ENCODE measurements at places on chromosomes 11 and 22. TPM values are rescaled to one million over a fixed set of nuclear protein-coding genes. Genes with fewer than 3 reads are reported as not detected.

GRCh38 chr22:49709464-49709863 lies 118.2 kb downstream of the BRD1 start:
- DNase-seq = no peak

- peak; percentile 74 for DNase-seq
Observed at GRCh38 chr11:115334932-115335788, 169.1 kb downstream of the CADM1 start.

- no peak for DNase-seq
Observed at GRCh38 chr11:46524201-46524770, 69.5 kb downstream of the AMBRA1 start.

DNA sequence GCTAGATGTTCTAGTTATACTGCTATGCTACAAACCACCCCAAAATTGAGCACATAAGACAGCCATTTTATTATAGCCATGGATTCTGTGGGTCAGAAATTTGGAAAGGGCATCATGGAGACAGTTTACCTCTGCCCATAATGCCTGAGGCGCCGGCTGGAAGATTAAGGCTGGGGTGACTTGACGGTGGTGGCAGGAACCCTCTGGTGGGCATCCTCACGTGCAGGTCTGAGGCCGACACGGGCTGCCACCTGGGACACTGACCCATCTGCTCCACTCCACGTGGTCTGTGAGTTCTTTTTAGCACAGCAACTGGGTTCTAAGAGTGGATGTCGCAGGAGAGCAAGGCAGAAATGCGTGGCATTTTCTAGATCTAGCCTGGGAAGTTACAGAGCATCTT lies 40.0 kb upstream of the PRDM11 start:
- DNase-seq = no peak

DNA sequence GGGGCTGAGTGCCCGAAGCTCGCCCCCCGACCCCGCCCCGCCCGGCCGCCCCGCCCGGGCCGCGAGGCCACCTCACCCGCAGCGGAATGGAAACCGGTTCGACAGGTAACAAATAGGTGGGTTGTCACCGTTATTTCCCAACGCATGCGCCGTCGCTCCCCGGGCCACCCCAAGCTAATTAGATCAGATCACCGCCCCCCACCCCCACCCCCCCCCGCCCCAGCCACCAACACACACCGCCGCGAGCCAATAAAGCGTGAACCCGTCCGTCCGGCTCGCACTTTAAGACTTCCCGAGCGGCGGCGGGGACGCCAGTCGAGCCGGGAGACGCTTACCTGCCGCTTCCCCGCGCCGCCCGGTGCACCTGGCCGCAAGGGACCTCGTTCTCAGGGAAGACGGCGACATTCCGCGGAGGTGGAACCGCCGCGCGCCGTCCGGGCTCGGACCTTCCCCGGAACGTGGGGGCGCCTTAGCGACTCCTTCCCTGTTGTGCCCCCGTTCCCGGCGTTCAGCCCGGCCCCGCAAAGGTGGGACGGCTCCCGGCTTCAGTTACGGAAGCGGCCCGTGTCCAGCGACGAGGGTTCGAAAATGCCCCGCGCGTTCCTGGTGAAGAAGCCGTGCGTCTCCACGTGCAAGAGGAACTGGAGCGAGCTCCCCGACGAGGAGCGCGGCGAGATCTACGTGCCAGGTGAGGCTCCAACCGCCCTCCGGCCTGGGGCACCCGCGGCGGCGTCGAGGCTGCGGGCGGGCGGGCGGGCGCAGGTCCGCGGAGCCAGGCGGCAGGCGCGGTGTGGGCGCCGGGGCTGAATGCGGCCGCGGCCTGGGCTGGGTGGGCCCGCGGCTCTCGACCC lies at the start of gene OVOL1:
OVOL1 (plus strand) TSS at position 278 of the 851 bp plus-strand sequence; CDS start at position 589, 311 bp downstream.
- peak; percentile 17 for DNase-seq

DNA sequence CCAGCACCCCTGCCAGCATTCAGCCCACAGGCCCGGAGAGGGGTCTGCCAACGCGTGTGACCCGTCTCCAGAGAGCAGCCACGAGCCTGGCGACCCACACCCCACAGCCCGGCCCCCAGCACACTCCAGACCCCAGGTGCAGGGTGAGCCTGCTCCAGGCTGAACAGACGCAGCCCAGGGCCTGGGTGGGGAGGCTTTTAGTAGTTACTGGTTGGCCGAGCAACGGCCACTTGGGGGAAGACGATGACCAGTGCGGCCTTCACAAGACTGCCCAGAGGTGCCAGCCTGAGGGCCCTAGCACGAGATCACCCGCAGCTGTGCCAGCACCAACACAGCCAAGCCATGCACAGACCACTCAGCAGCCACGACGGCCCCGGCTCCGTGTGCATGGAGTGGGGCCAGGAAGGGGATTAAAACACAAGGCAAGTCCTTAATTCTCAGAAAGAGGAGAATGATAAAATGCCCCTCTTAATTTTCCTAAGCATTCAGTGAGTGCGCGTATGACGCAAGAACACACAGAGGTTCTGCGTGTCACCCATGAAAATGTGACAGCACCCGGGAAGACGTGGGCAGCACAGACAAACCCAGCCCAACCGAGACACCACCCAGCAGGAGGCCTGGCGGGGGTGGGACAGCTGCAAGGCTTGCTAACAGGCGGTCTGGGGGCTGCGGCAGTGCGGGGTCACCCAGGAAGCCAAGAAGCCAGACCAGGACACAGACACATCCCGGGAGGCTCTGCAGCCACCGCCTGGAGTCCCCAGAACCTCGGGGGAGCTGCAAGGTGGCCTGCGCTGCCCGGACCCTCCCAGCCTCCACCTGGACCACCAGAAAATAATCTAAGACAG lies 47.6 kb downstream of the BRD1 start:
- no peak for DNase-seq

DNA sequence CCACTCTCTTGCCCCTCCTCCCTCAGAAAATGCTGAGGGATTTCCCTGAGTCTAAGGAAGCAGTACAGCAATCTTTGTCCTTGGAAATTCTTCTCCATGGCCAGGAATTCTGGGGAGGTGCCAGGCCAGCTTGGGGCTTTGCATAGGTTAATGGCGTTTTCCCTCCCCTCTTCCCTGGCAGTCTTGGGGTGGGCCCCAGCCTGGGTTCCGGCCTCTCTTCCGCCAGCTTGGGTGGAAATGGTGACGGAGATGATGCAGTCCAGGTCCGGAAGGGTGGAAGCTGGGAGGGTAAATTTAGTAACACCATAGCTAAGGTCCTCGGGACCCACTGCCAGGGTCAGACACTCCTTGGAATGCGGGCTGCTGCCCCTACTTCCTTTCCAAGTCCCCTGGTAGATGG lies 5.0 kb downstream of the PHLDB1 start:
- no peak for DNase-seq

- no peak for DNase-seq
Observed at GRCh38 chr11:1326435-1327063, 17.1 kb upstream of the TOLLIP start.

GRCh38 chr11:131626788-131627187 lies 256.4 kb downstream of the NTM start:
- DNase-seq = no peak

DNA sequence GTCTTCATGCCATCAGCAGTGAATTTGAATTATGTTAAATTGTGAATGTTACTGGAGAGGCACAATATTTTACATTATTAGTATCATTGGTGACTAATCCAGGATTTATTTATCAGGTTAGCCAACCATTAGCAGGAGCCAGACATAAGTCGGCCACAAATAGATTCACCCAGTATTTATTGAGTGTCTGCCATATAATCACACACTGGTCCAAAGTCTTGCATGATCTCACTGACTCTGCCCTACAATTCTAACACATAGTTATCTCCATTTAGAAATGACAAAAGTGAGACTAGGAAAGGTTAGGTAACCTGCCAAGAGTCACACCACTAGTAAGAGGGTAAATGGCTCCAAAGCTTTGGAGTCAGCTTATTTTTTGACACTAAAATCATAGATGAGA lies 179.6 kb downstream of the BLID start:
- DNase-seq = no peak

DNA sequence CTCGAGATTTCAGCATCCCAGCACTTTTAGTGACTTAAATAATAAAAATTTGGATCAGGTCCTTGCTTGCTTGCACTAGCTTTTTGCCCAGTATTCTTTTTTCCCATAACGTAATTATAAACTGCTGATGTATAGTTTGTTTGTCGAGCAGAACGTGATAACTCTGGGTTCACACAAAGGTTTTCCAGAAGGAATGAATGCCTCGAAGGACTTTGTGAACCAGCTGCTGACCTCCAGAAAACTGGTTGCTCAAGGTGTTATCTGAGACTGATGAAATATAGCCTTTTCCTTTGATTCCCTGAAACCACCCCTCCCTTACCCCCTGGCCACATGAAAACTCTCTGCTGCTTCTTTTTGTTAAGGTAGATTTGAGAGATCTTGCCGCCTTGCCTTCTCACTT lies 229.1 kb upstream of the CARD18 start:
- DNase-seq = no peak

DNA sequence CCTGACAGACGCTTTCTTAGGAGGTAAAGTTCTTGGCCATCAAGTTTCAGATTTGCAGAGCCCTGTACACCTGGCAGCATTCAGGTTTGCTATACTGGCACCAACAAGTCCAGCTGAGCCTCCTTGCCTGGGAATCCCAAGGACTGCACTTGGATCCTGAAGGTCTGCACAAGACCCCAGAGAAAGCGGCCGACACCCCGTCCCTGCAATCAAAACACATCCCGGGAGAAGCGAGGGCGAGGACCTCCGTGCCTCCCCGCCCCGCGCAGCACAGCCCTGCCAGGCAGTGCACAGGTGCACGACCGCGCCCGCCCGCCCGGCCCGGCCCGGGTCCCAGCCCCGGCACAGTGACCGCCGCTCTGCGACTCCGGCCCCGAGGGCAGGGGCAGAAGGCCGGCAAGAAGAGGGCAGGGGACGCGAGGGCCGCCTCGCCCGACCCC lies 559 bp downstream of the MRTFA start:
- no peak for DNase-seq

DNA sequence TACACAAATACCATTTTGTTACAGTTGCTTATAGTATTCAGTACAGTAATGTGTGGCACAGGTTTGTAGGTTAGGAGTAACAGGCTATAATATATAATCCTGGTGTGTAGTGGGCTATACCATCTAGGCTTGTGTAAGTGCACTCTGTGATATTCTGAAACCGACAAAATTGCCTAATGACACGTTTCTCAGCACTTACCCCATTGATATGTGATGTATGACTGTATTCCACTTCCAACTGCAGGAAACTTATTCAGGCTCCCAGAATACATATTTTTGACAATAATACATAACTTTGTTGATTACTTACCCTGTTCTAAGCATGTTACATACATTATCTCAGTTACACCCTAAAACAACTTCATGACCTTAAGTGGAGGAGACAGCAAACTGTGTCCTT lies 5.1 kb upstream of the PICALM start:
- DNase-seq = no peak

DNA sequence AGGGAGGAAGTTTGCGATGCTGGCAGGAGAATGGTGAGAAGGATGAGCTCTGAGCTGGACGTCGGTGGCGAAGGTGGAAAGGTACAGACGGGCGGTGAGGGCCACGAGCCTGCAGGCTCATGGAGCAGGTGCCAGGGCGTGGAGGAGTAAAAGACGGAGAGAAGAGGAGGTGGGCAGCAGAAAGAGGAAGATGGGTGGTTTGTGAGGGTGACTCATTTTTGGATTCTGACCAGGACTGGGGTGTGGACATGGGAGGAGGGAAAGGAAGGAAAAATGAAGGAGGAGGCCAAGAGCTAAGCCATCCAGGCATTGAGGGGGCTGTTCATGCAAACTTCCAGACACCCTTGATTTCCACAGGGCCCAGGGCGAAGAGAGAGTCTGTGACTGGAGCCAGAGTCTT lies 3.5 kb downstream of the ZDHHC24 start:
- DNase-seq = no peak

DNA sequence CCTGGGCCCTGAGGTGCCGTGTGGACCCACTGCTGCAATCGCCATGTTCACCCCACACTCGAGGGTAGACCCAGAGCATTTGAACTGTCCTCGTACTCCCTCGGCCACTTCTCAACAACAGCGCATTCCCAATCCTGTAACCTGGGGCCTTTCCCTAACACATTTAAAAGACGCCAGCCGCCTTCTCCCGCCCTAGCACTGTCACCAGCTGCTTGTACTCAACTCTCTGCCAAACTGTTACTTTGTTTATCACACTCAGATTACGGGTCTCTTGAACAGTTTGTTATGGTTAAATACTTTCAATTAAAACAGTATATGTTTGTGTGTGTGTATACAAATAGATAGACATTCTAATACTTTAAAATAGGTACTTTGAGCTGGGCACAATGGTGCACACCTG lies 20.7 kb downstream of the CDKN1C start:
- no peak for DNase-seq

GRCh38 chr11:17649261-17649660 lies 70.1 kb upstream of the MYOD1 start:
- DNase-seq = no peak

- no peak for DNase-seq
Observed at GRCh38 chr11:8788616-8789015, 106.0 kb downstream of the RPL27A start.

DNA sequence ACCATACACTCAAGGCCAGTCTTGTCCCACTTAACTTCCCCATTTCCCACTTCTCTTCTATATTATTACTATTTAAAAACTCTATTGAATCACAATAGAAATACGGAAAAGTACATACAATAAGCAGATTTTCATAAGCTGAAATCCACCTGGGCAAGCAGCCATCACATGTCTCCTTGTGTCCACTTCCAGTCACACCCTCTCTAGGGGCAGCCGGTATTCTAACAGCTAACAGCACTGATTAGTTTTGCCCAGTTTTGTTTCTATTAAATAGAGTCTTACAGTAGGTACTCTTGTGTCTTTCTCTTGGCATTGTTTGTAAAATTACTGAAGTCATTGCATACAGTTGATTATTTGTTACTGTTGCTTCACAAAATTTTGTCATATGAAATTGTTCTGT lies 37.8 kb downstream of the PPP6R3 start:
- no peak for DNase-seq

- no peak for DNase-seq
Observed at GRCh38 chr11:57474803-57475115, 14.4 kb downstream of the RTN4RL2 start.

DNA sequence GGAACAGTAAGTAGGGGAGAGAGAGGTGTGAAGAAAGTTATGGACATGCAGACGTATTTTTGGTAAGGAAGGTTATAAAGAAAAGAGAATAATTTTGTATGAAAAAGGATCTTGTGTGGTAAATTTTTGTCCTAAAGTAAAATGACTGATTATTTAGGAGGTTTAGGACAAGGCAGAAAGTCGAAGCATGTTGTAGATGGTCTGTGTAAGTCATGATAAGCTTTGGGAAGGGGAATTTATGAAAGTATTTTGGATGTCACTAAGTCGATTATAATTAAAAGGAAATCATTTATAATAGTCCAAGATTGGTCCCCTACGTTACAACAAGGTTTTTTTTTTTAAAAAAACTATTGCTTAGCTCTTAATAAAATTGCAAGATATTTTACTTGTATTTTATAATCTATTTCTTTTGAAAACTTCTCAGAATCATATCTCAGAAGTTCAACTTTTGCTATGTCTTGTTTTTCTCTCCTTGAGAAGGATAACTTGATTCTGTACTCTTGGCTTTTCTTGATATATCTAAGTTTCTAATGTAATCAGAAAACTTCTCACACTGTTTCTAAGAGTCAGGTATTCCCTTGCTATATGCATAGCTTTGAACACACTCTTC lies 10.9 kb upstream of the CABP2 start:
- DNase-seq = no peak

GRCh38 chr11:32451808-32452207 lies 16.5 kb upstream of the WT1 start:
- DNase-seq = no peak

SUSD2 gene
- polyA plus RNA-seq = 2.7 TPM

MFRP gene
- not detected for polyA plus RNA-seq

INTS4 gene
- 27.7 TPM for polyA plus RNA-seq

NPAS4 gene
- polyA plus RNA-seq = not detected

C11orf91 gene
- not detected for polyA plus RNA-seq

HPX gene
- polyA plus RNA-seq = 0.61 TPM

MS4A7 gene
- 4.8 TPM for polyA plus RNA-seq

OR5AS1 gene
- polyA plus RNA-seq = not detected

FOSL1 gene
- polyA plus RNA-seq = 0.76 TPM

Data from brain (organoid and tissue), 16 donors.